ENCODE measurements at places on chromosomes 13 and 19.

- no peak for DNase-seq
Observed at GRCh38 chr19:18417250-18418028, 1.8 kb upstream of the SSBP4 start.

DNA sequence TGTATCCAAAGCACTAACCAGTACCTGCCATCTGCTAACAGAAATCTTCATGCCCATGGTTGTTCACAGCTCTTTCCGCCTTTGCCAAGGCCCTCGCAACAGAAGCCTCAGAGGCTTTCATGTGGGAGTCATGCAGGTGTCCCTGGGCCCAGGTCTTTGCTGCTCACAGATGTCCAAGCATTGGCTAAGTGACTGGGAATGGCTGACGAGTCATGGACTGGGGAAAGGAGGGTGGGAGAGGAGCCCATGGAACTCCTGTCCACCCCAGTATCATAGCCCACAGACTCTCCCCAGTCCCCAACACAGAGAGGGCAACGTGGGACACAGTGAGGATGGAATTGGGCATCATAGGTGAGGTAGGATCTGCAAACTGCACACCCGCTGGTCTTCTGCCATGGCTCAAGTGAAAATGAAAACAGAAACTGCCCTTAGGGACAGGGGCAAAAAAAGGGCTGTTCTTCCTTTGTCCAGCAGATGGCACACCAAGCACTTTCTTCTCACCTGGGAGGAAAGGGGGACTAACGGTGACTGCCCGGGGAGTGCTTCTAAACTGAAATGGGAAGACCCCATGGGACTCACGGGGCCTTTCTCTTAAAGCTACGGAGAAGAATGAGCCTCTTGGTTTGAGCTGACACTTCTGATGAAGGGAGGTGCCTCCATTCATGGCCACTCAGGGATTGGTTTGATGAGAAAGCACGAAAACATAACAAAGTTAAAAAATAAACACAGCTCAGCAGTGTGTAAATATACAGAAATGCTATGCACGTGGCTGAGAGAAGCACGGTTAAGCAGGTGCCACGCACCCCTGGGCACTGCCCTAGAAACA, 11.1 kb upstream of the DHRS12 start:
- DNase-seq: no peak

DNA sequence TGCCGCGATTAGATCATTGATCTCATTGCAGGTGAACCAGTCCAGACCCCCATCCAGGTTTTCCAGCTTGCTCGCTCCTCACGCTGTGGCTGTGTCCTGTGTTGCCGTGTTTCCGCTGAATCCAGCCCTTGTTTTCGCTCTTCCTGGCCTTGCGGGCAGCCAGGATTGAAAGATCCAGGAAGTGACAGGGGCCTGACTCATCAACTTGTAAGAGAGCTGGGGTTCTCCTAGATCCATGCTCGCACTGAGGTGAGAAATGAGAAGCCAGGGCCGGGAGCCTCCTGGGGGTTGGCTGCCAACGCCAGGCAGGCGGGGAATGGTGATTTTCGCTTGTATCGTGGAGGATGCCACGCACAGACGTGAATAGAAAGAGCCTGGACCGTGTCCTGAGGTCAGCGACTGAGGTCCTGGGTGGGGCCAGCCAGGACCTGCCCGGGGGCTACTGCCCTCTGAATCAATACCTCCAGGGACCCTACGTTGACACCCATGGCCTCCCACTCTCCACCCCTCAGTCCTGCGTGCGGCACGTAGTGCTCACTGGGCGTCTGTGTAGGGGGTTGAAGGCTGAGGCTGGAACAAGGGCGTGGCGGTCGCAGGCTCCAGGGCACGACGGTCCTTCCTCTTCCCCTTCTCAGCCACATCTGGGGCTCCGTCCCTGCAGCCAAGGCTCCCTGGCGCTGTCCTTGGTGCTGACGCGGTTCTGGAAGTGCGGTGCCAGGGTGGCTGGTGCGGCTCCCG, 7.3 kb upstream of the PTPRH start:
- DNase-seq: peak; percentile 56

- DNase-seq: peak; percentile 52
Observed at GRCh38 chr19:3880471-3881271, at the start of gene ATCAY. Gene ATCAY (plus strand): TSS chr19:3880685. CDS start chr19:3885768, 5,083 bp downstream.

DNA sequence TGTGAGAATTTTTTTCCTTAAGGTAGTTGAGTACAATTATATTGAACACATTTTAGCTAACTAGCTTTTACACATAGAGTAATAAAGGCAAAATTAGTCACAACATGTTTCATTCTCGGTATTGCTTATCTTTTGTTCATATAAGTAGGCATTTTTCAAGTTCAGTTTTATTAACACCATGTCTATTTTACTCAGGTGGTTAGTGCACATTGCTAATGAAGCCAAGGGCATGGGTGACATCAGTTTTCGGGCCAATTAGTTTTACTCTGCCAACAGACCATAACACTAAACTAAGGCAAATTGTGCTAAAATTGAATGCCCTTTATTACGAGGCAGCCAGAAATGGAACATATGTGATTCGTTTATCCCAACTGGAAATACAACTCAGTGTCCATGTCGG, 19.6 kb upstream of the PCDH17 start:
- no peak for DNase-seq

DNA sequence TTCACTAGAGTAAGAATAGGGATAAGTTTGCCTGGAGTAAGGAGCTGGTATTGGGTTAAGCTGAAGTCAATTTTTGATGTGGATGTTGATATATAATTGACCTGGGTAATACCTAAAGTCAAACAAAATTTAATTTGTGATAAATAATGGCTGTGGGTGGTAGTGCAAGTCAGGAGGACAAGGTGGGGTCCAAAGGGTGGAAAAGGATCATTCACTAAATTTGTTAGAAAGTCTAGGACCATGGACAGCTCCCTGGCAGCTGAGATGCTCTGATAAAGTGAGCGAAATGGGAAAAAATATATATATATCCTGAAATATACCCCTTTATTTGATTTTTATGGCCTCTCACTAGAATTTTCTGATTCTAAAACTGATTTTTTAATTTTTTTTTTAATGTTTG, 463.5 kb downstream of the GPC6 start:
- DNase-seq: no peak

DNA sequence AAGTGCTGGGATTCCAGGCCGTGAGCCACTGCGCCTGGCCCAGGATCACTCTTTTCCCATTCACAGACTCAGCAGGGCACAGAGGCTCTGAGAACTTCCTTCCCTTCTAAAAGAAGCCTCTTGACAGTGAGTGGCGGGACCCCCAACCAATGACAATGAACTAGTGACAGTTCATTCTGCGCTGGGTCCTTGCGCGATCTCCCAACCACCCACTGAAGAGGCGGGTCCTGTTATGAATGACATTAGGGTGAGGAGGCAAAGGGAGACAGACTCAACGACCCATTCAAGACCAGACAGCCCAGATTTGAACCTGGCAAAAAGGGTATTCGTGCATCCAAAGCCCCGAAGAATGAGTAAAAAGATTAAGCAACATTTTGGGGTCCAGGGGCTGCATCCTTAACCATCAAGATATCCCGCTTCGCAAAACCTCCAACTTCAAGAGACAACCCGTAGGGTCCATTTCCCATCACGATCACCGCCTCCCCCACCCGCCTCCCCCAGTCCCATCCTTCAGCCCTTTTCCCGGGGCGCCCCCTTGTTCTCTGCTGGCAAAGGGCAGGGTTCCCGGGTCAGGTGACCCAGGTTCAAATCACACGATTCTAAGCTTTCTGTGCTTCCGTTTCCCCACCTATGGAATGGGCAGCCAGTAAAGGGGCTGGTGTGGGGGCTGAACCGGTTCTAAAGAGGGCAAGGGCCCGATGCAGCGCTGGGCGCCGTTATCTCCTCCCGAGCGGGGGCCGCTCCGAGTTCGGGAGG, 719 bp downstream of the SUGP2 start:
- peak; percentile 76 for DNase-seq

DNA sequence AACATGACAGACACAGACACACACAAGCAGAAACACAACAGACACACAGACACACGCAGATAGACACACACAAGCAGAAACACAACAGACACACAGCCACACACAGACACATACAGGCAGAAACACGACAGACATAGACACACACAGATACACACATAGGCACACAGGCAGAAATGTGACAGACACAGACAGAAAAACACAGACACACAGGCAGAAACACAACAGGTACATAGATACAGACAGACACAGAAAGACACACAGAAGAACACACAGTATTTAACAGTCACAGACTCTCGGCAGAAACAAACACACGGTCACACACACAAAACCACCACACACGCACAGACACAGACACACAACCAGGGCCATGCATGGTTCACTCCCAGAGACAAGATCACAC, 905 bp downstream of the TBXA2R start:
- DNase-seq: no peak

DNA sequence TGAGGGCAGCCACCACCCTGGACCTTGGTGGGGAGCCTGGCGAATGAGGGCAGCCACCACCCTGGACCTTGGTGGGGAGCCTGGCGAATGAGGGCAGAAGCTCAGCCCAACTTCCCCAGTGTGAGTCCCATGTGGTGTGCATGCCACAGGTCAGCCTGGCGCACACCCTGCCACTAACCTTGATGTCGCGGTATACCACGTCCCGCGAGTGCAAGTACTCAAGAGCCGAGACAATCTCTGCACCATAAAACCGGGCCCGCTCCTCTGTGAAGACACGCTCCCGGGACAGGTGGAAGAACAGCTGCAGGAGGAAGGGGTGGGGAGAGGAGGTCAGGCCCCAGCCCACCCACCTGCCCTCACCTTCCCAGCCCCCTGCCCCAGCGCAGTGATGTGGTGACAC, 11.3 kb upstream of the CCNP start:
- no peak for DNase-seq

GRCh38 chr19:42443944-42444398, 1.2 kb upstream of the CXCL17 start:
- no peak for DNase-seq

DNA sequence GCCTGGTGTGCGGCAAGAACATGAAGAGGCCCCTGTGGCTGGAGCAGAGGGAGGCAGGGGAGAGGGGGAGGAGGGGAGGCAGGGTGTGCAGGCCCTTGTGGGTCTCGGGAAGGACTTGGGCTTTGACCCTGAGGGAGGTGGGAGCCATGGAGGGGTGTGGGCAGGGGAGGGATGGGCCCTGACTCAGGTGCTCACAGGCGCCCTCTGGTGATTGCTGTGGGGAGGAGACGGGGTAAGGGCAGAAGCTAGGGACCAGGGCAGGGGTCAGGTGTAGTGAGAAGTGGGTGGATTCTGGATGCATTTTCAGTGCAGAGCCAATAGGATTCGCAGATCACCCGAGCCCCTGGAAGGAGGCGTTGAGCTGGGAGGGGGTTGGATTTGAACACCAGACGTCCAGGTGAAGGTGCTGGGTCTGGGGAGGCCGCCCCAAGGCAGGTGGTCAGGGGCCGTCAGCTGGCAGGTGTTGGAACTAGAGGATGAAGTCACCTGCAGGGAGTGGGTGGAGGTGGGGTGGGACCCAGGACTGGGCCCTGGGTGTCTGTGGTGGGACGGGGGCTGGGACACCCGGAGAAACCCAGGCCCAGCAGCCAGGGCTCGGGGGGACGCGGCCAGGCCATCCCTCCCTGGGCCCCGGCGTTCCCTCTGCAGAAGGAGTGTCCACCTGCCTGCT, 185.4 kb downstream of the KDM4B start:
- DNase-seq: no peak

GRCh38 chr19:47253467-47253881, 2.9 kb upstream of the CCDC9 start:
- DNase-seq: no peak

- no peak for DNase-seq
Observed at GRCh38 chr13:43879755-43880181, at the start of gene LACC1. Gene LACC1 (plus strand): TSS chr13:43879904. CDS start chr13:43880986, 1,082 bp downstream.

DNA sequence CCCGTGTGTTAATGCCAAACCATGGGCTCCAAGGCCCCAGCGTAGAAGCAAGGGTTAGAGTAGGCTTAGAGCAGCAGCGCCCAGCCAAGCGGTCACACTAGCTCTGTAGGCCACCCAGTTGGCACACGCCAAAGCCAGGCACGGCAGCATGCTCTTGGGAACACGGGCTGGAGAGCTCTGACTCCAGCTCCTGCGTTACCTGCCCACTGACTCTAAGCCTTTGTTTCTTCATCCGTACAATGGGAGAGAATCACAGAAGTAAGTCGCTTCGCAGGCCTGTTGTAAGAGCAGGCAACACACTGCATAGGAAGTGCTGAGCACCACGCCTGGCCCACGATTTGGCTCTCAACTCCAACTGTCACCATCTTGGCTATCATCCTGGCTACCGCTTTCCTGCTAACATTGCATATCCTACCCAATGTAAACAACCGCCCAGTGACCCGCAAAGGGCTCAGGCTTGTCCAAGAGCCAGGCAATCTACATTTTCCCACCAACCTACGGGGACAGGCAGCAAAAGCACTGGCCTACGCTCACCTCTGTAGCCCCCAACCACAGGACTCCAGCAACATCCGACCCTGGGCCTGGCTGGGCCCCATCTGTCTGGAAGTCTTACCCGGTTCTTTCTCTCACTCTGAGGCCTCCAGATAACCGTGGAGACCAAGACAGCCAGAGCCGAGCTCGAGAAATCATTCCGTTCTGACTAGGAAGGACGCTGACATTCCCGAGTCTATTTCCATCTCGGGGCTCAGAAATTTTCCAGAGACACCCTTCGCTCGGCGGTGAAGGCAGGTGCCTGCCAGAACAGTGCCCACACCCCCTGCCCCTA, 91.5 kb upstream of the ZNF507 start:
- DNase-seq: no peak

DNA sequence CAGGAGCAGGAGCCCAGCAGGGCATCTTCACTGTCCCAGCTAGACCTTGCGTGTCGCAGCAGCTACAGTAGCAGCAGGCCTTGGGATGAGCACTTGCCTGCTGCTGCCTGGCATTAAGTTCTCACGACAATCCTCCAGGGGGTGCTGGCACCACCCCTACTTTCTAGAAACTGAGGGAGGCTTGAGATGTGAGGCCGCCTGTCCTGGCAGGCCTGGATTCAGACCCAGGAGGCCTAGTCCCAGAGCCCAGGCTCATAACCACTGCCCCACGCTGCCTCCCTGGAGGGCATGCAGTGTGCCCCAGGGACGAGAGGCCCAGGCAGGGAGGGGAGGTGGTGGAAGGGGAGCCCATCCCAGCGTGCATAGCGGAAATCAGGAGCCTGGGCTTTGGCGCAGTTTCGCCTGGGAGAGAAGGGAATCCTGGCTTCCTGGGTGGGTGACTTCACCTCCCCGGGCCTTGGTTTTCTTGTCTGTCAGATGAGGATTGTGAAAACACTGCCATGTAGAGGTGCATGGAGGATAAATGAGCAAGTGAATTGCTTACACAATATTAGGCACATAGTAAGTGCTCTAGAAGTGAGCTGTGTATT, 26.1 kb downstream of the PPP5C start:
- no peak for DNase-seq

DNA sequence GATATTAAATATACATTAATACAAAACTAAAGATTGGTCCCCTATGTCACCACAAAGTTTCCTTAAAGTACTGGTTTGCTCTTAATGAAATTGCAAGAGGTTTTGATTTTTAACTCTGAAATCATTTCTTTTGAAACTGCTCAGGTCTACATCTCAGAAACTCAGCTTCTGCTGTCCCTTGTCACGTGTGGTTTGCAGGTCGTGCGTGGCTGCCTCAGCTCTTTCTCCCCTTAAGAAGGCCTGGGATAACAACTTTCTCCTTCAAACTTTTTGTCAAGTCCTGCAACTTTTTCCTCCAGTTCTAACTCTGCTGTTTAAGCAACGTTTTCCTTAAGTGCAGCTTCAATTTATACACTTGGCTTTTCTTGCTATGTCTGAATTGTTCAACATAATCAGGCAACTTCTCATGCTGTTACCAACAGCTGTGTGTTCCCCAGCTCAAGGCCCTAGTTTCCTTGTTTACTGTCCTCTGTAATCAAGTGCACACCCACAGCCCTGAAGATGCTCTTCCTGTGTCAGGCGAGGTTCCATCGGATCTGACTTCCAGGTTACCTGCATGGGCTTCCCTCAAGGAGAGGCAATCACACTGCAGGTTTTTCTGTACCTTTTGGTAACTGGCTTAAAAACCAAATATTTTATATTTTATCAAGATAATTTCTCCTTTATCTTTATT, 13.5 kb downstream of the C13orf46 start:
- DNase-seq: no peak
